ENCODE measurements at places on chromosomes 11 and 22.

DNA sequence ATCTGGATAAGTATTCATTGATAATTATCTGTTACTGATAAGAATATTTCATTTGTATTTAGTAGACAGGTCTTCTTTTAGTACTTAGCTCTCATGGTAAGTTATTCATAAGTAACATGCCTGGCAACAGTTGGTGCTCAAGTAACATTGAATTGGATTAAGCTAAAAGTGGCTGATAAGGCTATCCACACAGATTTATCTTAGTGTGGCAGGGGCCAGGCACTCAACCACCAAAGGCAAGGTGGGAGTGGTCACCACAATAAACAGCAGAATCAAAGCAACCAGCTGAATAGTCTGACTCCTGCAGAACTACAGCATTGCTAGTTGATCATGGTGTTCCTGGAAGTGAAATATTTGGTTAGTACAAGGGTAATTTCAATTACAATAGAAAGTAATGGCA, 33.0 kb upstream of the NARS2 start:
- no peak for DNase-seq

DNA sequence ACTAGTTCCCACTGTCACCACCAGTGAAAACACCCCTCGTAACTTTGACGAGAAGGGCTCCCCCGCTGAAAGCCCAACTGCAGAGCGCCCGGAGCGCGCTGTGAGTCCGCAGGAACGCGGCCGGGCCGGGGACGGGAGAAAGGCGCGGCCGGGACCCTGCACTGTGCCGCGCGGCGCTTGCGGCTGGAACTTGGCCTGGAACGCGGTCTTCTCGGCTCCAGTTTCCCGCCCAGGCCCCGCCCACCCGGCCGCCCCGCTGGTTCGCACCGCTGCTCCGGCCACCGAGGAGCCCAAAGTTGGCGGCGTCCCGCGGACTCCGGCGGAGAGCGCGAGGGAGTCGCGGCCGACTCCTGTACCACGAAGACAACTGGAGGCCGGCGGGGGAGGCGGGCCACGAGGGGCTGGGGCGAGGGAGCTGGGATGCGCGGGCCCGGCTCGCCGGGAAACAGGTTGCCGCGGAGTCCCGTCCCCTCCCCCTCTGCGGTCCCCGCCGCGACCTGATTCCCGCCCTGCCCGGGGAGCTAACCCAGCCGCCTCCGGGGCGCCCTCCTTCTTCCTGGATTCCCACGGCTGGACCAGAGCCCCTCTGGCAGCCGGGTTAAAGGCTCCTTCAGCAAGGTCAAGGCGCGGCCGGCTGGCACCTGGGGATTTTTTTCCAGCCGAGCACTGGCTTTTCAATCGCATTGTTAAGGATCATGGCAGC, 3.4 kb downstream of the TENM4 start:
- DNase-seq = no peak

GRCh38 chr11:15591112-15591537, 476.4 kb downstream of the INSC start:
- no peak for DNase-seq

DNA sequence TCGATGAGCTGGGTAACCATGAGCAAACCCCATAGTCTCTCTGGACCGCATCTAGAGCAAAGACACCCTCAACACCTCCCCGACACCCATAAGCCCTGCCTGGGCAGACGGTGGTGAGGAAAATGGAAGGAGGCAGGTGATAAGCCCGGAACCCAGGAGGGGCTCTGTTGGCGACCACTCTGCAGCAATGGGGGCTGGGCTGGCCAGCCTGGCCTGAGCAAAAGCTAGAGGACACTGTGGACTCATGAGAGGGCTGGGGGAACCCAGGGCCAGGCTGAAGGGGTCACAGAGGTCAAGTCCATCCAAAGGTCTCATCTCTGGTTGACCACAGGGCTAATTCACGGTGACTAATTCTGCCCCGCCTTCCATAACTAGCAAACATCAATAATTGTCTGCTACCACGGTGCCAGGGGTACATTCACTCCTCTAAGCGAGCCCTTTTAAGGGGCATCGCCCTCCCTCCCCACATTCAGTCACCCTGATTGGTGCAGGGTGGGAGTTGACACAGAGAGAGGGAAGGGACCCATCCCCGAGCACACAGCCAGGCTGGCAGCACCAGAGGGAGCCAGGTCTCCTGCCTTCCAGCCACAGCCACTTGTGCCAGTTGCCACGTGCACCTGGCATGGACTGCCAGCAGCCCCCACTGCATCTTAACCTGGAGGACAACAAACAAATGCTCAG, 4.0 kb downstream of the PYGM start:
- DNase-seq = no peak

- DNase-seq = peak; percentile 85
Measured at GRCh38 chr22:36510966-36511881, 4.4 kb upstream of the FOXRED2 start.

- DNase-seq = no peak
Measured at GRCh38 chr11:134529212-134530096, 117.4 kb upstream of the B3GAT1 start.

DNA sequence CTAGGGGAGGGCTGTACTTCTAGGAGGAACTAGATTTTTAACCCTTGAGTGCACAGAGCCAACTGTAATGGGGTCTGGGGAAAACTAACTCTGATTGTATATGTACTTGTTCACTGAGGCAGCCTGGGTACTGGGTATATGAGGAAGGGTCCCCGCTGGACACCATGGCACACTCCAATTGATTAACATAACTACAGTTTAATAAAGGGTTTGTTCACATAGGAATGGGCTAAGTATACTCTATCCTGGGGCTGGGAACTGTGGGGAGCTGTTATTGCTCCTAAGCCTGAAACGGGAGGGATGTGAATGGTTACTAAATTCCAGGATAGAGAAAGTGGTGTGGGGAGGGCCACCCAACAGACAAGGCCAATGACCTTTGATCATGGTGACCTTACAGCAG, 67.6 kb downstream of the PARVA start:
- DNase-seq = no peak

GRCh38 chr22:40826984-40827741, 8.0 kb upstream of the SLC25A17 start:
- no peak for DNase-seq

GRCh38 chr11:10450462-10451425, 4.3 kb upstream of the AMPD3 start:
- no peak for DNase-seq

- DNase-seq = no peak
Measured at GRCh38 chr11:94218372-94218771, 86.0 kb upstream of the IZUMO1R start.

GRCh38 chr22:46085828-46086576, 64.3 kb upstream of the PPARA start:
- no peak for DNase-seq

- DNase-seq = no peak
Measured at GRCh38 chr11:66878474-66878873, 21.6 kb downstream of the LRFN4 start.

DNA sequence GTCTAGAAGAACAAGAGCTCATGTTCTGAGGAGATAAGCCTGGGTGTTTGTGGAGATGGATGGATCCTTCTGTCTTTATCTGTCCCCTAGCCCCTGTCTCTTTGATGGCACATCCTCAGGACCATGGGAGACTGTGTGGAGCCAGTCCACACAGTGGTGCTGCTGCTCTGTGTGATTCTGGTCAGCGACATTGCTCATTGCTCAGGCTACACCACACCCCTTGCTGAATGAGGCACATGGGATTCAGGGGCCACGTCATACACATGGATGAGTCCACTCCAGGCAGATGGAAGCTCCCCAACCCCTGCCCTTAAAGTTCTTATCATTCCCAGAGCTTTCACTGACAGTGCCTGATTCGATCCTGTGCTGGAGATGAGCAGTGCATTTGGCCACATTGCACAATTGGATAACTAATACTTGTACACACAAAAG, 222.2 kb downstream of the NAV2 start:
- peak; percentile 22 for DNase-seq

DNA sequence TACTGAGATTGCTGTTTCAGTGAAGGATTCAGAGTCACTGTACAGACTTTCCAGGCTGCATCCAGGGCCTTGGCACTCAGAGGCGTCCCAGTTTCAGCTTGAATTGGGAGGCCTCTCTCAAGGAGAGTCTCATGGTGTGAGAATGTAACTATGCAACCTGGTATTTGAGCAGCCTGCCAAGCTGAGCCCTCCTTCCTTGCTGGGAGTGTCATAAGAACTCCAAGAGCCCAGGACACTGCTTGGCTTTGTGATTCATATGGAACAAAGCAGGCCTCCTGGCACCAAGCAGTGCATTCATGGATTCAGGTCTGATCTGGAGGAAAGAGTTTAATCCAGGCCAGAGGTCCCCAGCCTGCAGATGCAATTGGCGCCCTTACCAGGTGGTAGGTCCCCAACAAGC, 171.7 kb downstream of the DBX1 start:
- DNase-seq = no peak
